ENCODE measurements at places on chromosomes 3 and 15.
A peak's percentile ranks its signal among the peaks of the same experiment; 100 is the strongest.

DNA sequence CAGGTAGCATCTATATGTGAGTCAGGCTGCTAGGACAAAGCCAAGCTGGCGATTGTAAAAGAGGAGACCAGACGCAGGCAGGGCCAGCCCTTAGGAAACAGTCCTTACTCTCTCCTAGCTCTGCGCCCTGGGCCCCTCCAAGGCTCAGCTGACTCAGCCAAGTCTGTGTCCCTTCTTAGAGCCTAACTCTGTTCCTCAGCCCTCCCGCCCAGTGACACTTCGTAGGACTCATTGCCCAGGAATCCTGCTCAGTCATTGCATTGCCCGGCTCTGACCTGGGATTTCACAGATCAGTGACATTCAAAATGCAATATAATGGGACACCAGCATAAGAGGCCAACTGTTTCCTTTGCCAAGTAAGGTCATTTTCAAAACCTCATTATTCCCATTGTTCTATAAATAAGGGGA is 244.2 kb downstream of the TLE3 start:
- no peak for DNase-seq

DNA sequence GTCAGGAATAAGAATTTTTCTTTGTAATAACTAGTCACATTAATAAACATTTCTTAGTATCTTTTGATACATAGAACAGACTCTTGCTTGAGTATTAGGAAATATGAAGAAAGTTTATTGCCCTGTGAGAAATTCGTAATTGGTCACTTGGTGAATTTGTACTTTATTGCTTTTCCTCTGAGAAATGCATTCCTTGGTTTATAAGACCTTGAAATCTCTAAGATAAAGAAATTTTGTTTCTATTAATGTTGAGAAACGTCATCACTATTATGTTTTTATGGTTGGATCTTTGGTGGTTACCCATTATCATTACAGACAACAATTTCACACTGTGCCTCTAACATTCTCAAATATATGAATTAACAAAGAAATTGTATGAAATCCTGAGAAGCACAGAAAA is 652.0 kb upstream of the NECTIN3 start:
- DNase-seq, result no peak

DNA sequence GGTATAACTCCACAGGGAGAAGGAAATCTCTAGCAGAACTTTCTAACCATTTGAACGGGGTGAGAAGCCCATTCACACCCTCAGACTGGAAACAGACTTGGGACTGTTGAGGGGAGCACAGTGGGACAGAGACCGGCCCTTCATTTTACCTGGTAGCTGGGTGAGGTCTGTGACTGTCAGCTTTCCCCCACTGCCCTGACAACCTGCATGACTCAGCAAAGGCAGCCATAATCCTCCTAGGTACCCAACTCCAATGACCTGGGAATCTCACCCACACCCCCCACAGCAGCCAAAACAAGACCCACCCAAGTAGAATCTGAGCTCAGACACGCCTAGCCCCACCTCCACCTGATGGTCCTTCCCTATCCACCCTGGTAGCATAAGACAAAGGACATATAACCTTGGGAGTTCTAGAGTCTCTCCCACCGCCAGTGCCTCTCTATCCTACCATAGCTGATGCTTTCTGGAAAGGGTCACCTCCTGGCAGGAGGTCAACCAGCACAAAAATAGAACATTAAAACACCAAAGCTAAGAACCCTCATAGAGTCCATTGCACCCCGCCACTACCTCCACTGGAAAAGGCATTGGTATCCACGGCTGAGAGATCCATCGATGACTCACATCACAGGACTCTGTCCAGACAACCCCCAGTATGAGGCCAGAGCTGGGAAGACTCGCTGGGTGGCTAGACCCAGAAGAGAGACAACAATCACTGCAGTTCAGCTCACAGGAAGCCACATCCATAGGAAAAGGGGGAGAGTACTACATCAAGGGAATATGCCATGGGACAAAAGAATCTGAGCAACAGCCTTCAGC is 28.0 kb downstream of the SENP7 start:
- DNase-seq, result no peak

DNA sequence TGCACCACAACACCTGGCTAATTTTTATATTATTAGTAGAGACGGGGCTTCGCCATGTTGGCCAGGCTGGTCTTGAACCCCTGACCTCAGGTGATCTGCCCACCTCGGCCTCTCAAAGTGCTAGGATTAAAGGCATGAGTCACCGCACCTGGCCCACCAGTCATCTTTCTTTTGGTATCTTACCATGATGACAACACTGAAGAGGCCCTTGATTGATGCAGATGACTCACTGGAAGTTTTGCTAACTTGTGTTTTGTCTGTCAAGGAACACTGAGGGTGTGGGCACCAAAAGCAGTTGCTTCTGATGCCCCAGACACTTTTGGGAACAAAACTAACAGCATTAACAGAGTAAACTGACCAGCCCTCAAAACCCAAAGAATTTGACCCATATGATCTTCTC is 88.3 kb downstream of the MYO5A start:
- no peak for DNase-seq

DNA sequence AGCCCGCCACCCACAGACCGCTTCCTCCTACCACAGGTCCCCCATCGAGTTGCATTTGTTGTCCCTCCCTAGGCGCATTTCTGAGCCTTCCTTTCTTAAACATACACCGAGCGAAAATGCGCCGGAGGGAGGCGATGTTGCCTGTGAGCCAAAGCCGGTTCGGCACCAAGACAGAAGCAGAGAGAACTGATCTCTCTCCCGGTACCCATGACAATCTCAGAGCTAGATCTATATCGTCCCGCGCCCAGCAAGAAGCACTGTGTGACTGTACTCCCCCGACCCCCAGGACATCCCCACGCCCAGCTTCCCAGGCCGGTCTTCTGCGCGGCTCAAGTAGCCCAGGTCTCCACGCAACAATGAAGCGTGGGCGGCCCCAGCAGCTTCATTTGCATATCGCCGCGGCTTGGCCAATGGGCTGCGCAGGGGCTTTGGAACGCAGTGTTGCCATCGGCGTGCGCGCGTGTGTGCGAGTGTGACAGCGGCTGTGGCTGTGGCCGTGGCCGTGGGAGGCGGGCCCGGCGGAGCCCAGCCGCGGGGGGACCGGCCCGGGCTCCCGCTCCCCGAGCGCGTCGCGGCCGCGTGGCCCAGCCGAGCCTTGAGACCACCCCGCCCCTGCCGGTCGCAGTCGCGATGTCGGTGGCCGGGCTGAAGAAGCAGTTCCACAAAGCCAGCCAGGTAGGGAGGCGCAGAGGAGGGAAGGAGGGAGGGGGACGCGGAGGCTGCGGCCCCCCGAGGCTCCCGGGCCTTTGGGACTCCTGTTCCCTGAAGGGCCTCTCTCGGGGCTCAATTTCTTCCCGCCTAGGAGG is at the start of gene SH3GL3:
Gene SH3GL3 (plus strand): TSS at position 438 of the 806 bp plus-strand sequence. CDS start 193 bp downstream, at position 631.
- peak; percentile 84 for DNase-seq

DNA sequence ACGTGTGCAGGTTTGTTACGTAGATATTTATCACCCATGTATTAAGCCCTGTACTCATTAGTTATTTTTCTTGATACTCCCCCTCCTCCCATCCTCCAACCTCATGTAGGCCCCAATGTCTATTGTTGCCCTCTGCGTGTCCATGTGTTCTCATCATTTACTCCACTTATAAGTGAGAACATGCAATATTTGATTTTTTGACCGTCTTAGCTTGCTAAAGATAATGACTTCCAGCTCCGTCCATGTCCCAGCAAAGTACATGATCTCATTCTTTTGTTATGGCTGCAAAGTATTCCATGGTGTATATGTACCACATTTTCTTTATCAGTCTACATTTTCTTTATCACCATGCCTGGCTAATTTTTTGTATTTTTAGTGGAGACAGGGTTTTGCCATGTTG is 623.2 kb downstream of the SQOR start:
- DNase-seq, result no peak
